Lower lobe of right lung (tissue), 2 donors: ENCODE measurements at places on chromosomes 4 and X. TPM values are rescaled to one million over a fixed set of nuclear protein-coding genes. Genes with fewer than 3 reads are reported as not detected.

Gene ADH7
- 0.47 TPM for total RNA-seq

DNA sequence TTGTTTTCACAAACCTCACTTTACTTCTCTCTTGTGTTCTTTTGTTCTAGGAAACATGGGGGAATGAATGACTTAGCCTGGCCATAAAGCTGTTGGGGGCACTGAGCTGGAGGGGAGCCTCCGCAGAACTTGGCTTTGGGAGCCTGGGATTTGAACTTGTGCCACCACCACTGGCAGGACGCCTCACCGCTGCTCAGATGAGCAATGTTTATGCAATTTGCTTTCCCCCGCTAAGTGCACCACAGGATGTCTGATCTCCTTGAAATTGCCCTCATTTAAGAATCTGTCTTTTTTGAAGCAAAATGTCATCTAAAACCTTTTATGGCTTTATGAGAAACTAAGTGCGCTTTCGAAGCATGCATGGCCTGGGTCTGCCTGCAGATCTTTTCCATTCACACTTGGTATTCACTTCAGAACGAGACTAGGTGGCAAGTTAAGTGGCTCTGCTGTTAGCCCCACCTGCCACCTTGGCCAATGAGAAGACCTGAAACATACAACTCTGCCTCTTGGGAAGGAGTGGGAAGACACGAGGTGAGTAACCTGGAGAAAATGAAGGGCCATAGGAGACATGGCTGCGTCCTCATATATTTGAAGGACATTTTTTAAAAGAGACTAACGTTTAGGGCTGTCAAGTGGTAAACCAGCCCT lies 119.3 kb downstream of the LDB2 start:
- peaks cover 8% of the 10 kb centered on the region for H3K4me1 ChIP-seq
- no peak for DNase-seq
- H3K27me3 ChIP-seq, result no peaks in the 10 kb centered on the region
- H3K27ac ChIP-seq, result no peak overlapping the region
- H3K4me3 ChIP-seq, result no peak overlapping the region
- no peaks in the 10 kb centered on the region for H3K36me3 ChIP-seq

GRCh38 chrX:20057479-20057878 lies 59.2 kb downstream of the MAP7D2 start:
- H3K27me3 ChIP-seq, result no peaks in the 10 kb centered on the region
- no peak for DNase-seq
- H3K4me1 ChIP-seq, result no peaks in the 10 kb centered on the region
- H3K4me3 ChIP-seq, result no peak overlapping the region

DNA sequence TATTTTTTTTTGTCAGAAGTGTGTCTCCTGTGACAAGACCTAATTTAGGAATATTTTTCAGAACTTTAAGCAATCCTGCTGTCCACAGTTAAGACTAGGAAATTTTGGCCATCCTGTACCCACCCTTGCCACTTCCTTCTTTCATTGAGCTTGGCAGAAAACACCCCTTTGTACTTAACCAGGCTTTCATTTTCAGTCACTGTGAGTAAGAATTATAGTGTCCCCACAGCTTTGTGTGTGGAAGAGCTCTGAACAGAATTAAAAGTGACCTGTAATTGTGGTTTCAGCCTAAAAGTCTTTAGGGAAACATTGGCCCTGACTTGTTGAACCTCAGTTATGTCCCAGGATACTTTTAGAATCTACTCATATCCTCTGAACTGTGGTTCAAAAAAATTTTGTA lies 153.7 kb upstream of the BMP3 start:
- H3K27ac ChIP-seq, result no peak overlapping the region
- H3K36me3 ChIP-seq, result no peaks in the 10 kb centered on the region
- no peak for DNase-seq
- H3K4me3 ChIP-seq, result no peak overlapping the region
- no peaks in the 10 kb centered on the region for H3K4me1 ChIP-seq
- no peaks in the 10 kb centered on the region for H3K27me3 ChIP-seq

DNA sequence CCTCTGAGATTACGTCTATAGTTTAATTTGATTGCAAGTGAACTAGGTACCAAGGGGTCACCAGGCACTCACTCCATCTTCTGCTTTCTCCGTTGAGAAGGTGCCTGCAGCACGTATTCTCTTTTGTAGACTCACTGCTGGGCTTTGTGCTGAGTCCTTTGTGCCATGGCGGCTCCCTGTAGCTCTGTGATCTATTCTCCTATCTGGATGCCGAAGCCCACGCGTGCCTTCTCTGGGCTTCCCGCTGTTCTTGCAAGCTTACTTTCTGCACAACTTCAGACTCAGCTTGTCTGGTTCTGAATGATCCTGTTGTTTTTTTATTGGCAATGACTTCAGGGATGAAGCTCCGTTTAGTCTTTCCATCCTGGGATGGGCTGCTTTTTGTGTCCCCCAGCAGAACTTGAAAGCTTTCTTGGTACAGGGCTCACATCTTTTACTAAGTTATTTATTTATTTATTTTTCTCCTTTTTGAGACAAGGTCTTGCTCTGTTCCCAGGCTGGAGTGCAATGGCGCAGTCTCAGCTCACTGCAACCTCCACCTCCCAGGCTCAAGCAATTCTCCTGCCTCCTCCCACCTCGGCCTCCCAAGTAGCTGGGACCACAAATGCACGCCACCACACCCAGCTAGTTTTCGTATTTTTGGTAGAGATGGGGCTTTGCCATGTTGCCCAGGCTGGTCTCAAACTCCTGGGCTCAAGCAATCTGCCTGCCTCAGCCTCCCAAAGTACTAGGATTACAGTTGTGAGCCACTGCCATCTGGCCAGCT lies 100.9 kb upstream of the NKX1-1 start:
- peaks cover 27% of the 10 kb centered on the region for H3K27me3 ChIP-seq
- no peaks in the 10 kb centered on the region for H3K36me3 ChIP-seq
- H3K4me1 ChIP-seq, result no peaks in the 10 kb centered on the region
- DNase-seq, result peak; percentile 20

Gene TRPC5OS
- not detected for total RNA-seq

Gene GLRB
- total RNA-seq, result 2.6 TPM
